Stimulated activated CD4-positive, alpha-beta T cell treated with anti-CD3 and anti-CD28 coated beads, TNF-alpha, amount 100 ng/mL, for 1 hour (primary cell): ENCODE measurements at places on chromosomes 12 and 14.

DNA sequence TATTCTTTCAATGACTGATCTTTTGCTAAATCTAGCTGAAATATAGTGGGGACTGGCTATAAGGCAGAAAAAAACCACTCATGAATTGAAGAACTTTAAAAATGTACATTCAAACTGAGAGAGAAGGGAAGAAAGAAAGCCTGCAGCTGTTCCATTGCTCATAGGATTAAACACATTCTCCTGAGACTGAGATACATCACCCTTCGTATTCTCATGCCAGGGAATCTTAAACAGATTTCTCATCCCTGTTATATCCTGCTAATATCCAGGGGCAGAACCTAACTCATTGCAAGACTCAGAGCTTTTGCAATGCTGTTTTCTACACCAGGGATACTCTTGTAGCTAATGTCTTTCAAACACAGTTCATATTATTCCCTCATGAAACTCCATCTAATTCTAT is 67.2 kb upstream of the ACSS3 start:
- DNase-seq = no peak

DNA sequence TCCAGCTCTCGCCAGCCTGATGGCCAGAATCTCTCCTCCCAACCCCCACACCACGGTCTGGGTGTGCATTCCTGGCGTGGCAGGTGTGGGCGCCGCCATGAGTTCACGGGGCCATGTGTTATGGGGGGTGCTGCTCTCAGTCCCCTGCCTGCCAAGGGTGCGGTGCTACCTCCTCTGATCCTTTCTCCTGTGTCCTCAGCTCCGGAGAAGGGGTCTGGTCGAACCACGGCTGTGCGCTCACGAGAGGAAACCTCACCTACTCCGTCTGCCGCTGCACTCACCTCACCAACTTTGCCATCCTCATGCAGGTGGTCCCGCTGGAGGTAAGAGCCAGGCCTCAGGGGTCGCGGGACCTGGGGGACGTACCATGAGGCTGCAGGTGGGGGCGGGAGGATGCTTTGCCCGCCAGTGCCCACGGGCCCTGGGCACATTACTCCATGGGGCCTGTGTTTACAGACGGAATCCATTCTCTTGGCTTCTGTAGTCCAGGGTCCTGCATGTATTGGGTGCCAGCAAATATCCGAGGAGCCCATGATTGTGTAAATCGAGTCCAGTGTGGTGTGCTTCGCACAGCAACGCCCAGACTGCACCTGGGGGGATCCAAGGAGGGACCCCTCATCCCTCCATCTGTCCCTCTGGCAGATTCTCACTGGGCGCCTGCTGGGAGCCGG is 130.8 kb downstream of the ADGRD1 start:
- no peak for DNase-seq

DNA sequence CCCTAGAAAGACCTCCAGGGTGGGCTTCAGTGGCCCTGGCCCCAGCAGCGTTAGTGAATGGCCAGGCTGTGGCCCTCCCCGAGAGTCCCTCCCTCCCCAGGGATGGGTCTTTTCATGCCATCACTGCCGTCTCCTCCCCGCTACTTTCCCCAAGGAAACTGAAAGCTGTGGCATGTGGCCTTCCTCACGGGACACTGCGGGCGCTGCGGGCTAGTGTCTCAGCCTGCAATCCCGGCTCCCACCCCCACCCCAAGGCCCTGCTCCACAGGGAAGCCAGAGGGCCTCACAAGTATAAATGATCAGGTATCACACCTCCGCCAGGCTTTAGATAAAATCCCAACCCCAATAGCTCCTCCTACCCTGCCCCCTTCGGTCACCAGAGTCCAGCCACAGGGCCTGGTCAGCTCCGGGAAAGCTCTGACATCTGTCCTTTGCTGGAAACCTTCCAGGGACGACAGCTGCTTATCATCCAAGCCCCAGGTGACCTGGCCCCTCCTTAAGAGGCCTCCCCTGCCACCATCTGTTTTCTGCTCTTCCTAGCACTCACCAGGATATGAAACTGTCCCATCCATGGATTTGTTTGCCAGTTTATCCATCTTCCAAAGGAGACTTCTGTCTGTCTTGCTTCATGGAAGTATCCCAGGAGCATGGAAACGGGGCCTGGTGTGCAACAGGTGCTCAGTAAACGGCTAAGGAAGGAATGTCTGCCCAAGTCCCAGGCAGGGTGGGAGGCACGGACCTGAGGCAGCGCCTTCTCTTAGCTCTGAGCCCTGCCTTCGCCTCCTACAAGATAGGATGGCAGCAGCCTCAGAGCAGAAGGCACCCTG is 31.6 kb downstream of the CCDC85C start:
- DNase-seq = no peak

DNA sequence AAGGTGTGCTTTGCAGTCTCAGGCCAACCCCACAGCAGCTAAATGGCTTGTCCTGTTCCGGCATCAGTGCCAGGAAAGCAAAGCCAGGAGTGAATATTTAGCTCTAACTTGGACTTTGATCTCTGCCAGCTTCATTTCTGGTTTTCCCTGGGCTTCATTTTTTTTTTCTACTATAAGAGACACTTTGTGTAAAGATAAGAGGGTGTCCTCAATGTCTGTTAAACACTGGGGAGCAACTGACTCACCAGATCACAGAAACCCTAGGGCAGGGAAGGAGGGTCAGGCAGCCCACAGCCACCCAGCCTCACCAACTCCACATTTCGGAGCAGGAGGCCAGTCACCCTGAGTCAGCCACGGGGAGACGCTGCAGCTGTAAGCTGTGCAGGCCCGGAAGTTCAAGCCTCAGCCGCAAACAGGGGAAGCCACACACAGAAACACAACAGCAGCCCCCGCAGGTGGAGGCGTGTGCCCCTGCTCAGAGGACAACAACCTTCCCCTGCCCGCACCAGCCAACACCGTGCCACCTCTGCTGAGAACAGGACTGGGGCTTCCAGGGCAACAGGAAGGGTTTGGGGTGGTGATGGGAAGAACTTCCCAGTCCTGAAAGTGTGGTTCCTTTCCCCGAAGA is 6.3 kb downstream of the TNFRSF1A start:
- DNase-seq = peak; percentile 74

DNA sequence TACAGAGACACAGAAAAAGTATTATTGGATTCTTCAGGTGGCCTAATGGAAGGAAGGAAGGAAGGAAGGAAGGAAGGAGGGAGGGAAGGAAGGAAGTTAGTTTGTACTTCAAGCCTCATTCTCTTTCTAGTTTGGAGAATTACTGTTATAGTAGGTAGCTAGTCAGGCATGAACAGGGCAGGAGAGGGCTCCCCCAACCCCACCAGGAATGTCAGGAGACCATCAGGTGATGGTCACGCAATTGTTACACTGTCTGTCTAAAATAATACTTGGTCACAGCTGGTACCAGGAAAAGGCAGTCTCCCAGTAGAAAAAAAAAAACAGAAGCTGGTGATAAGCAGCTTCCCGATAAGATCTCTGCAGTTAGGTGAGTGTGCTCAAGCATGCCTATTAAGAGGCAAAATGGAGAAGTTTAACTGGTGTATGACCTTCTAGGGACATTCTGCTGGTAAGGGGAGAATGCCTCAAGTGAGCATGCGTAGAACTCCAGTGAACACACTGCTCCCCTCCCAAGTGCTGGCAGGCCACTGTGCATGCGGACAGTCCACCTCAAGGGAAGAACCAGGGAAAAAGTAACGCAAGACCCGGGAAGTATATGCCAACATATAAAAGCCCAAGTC is 358.4 kb upstream of the SOX5 start:
- DNase-seq = no peak

DNA sequence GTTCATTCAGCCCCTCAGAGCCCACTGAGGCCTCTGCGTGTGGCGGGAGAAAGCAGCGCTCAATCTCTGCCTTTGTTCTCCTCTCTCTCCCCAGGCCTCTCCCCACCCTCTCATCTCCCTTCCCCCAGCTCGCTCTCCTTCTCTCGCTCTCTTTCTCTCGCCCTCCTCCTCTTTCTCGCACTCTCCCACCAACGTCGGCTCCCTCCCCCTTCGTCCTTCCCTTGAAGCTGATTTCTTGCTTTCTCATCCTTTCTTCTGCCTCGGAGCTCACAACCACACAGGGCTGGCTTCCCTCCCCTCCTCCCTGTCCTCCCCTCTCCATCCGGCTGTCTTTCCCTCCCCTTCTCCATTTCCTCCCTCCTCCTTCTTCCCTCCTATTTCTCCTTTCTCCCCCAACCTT is 96.4 kb downstream of the LRRC74A start:
- no peak for DNase-seq

DNA sequence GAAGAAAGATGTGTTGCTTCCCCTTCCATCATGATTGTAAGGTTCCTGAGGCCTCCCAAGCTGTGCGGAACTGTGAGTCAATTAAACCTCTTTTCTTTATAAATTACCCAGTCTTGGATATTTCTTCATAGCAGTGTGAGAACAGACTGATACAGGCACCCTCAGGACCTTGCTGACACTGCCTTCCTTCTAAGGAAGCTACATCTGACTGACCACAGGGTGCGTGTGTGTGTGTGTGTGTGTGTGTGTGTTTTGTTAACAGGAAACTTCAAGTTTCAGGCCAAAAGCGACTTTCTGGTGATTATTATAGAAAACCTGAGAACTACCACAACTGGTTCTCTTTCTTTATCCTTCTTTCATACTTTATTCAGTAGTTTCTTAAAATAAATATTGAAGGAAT is 149.0 kb downstream of the CAPZA3 start:
- no peak for DNase-seq

GRCh38 chr12:57740656-57741412 is 2.3 kb upstream of the AGAP2 start:
- no peak for DNase-seq

DNA sequence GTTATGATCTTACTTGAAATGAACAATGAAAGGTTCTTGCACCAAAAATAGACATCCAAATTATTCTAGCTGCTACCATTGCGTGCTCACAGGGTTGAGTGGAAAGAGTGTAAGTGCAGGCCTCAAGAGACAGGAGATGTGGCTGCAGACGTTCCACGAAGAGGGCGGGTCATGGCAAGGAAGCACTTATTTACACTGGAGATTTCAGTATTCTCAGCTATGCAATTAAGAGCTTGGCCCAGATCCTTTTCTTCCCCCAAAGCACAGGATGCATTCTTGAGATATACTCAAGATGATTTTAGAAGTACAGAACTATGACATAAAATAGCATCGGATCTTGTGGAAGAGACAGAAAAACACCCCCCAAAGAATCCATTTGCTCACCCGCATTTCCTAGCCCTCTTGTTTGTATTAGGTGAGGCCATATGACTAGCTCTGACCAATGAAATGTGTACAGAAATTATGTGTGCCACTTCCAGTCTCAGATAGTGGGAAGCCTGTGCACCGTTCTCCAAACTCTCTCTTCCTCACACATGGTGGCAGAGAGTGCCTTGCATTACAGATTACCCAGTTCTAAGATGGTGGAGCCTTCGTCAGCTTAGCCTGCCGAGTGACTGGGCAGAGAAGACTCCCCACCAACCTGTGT is 261.4 kb downstream of the TTC8 start:
- no peak for DNase-seq
